Activated CD4-positive, alpha-beta memory T cell treated with anti-CD3 and anti-CD28 coated beads for 36 hours (primary cell): ENCODE measurements at places on chromosomes 3 and 15.

DNA sequence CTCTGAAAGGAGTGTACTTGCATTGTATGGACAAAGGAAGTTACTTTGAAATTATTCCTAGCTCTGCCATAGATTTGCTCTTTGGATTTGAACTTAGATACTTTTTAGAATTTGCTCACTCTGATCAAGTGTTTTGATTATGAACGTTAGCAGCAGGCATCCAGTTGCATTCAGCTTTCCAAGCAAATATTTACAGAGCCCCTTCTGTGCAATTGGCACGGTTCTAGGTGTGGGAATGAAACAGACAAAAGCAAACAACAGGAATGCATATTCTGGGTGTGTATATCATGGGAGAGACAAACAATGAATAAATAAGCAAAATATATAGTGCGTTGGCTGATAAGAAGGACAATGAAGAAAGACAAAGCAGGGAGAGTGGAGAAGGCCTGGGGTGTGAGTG is 125.5 kb upstream of the ADAMTS9 start:
- no peak for DNase-seq

GRCh38 chr15:39156646-39157250 is 424.1 kb upstream of the THBS1 start:
- no peak for DNase-seq

- no peak for DNase-seq
Observed at GRCh38 chr3:151979906-151980305, 106.5 kb downstream of the SUCNR1 start.

DNA sequence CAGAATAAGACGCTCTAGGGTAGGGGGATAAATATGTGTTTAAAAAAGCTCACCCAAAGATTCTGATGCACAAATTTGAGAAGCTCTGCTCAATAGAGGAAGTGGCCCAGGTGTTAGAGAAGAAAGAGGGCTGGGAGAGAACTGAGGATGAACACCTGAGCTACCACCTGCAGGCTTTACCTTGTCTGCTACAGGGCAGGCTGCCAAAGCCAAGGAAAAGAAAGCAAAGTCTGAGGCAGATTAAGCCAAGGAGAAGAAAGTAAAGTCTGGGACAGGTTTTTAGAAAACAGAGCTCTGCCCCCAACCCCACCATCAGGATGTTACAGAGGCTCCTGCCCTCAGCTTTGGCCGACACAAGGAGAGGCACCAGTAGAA is 92.9 kb downstream of the THRB start:
- no peak for DNase-seq
